AG20443 (cell line): ENCODE measurements at places on chromosomes 13 and 19.

- DNase-seq, result no peak
Measured at GRCh38 chr19:44823373-44823698, 14.4 kb downstream of the BCAM start.

GRCh38 chr19:14480700-14481079 is 5.5 kb upstream of the PTGER1 start:
- DNase-seq, result no peak

GRCh38 chr13:24276306-24276705 is 33.1 kb upstream of the C1QTNF9 start:
- no peak for DNase-seq

- DNase-seq, result no peak
Measured at GRCh38 chr19:53980539-53981375, 10.7 kb upstream of the CACNG6 start.

GRCh38 chr13:24650161-24650560 is 30.0 kb upstream of the ATP12A start:
- DNase-seq, result peak; percentile 84

DNA sequence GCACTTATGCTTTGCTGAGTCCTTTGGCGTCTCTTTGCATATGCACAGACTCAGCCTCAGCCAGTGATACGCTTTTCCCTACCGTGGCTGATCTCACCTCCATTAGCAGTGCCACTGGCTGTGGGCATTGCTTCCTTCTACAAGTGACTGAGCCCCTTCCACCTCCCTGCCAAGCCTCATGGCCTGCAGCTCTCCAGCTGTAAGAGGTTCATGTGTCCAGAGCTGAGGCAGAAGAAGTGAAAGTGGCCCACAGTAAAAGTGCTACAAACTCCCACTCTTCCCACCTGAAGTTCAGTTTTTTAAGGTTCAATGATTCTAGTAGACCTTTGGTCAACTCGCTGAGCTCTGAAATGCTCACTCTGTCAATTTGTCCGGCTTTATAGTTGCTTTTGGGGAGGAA is 44.7 kb downstream of the SMARCA4 start:
- no peak for DNase-seq

GRCh38 chr13:89784161-89784809 is 1563.2 kb upstream of the MIR17HG start:
- no peak for DNase-seq

GRCh38 chr13:105991622-105992277 is 543.7 kb downstream of the EFNB2 start:
- peak; percentile 72 for DNase-seq

GRCh38 chr13:46473806-46474205 is 79.2 kb upstream of the LRCH1 start:
- DNase-seq, result no peak

- DNase-seq, result no peak
Measured at GRCh38 chr19:57651654-57651996, 17.1 kb upstream of the ZSCAN4 start.

DNA sequence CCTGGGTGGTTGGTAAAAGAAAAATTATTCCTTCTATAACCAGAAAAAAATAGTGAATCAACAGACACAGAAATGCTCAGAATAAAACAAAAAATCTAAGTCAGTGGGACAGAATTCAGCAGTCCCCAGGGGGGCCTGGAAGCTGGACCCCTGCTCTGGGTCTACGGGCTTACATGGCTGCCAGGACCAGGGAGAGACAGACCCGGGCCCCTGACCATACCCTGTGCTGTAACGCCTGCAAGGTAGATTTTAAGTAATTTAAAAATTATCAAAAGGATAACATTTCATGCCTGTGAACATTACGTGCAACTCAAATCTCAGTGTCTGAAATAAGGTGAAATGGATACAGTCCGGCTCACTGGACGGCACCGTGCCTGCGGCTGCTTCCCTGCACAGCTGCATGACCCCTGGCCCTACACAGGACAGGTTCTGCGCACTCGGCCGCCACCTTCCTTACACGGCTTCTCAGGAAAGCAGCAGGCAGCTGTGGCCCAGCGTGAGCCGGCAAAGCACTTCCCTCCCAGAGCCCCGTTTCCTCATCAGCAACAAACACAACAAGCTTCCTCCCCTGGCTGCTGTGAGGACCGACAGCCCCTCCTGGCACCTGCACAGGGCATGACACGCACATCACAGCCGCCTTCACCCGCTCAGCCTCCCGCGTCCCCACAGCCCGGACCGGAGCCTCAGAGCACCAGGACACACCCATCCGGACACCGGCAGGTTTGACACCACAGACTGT is 22.2 kb downstream of the RASA3 start:
- no peak for DNase-seq

DNA sequence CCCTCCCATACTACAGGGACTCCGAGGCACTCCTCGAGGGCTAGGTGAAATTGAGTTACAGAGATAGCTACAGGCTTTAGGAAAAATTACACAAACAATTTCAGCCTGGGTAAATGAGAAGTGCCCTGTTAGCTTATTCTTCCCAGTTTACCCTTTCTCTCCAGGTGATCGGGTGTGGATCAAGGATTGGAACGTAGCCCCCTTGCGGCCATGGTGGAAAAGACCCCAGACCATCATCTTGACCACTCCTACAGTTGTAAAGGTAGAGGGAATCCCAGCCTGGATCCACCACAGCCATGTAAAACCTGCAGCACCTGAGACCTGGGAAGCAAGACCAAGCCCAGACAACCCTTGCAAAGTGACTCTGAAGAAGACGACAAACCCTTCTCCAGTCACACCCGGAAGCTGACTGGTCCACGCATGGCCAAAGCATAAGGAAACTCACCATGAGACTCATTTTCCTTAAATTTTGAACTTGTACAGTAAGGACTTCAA is 600.6 kb downstream of the UQCRFS1 start:
- no peak for DNase-seq

DNA sequence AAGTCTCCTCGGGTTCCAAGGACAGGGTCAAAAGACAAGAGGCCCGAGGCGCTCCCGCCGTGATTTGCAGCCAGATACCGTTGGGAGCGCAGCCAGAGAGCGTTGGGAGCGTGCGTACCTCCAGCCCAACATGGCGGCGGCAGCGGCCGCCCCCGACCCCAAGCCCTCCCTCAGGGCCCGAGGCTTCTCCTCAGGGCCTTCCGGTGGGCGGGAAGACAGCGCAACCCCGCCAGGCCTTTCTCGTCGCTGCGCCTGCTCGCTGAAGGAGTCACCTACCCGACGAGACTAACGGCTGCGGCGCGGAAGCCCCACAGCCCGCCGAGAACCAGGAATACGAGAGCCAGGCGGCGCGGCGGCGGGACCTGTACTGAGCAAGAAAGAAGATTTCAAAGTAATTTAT is 3.2 kb upstream of the ZNF850 start:
- peak; percentile 20 for DNase-seq

- DNase-seq, result peak; percentile 33
Measured at GRCh38 chr19:5624018-5624663, 1.3 kb downstream of the SAFB start.

- no peak for DNase-seq
Measured at GRCh38 chr13:112796190-112796915, 106.5 kb downstream of the ATP11A start.

DNA sequence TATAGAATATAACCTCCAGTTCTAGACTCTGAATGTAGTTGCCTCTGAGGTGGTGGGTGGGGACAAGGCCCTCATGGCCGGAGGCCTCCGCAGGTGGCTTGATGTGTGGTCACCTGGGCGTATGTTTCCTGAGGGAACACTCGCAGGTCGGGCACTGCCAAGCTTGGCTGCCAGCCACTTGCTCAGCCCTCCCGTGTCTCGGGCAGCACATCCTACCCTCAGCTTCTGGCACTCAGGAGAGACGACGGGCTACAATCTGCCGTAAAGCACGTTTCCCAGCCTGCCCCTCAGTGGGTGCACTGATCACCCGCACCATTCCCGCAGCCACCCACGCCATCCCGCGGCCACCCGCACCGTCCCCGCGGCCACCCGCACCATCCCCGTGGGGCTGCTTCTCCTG is 15.2 kb downstream of the THOP1 start:
- no peak for DNase-seq

- DNase-seq, result no peak
Measured at GRCh38 chr13:100773429-100773828, 98.8 kb upstream of the TMTC4 start.

- DNase-seq, result peak; percentile 50
Measured at GRCh38 chr19:10643968-10644259, 10.2 kb upstream of the ILF3 start.

- no peak for DNase-seq
Measured at GRCh38 chr19:35909684-35910035, 1.6 kb upstream of the TYROBP start.

DNA sequence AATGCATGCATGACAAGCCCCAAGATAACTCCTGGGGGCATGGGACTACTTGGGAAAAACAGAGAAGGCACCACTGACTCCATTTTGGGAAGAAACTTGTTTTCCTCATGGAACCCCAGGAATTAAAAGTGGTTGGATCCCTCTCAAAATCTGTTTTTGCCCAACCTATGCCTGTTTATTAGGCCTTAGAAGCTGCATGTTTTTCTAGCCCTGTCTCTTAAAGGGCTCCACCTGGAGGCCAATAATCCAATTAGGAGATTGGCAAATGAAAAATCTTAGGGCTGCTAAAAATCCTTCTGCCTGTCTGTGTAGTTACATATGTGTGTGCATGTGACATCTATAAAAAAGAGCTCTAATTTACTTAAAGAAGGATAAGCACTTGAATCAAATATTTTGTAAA is 26.9 kb downstream of the MED4 start:
- no peak for DNase-seq

DNA sequence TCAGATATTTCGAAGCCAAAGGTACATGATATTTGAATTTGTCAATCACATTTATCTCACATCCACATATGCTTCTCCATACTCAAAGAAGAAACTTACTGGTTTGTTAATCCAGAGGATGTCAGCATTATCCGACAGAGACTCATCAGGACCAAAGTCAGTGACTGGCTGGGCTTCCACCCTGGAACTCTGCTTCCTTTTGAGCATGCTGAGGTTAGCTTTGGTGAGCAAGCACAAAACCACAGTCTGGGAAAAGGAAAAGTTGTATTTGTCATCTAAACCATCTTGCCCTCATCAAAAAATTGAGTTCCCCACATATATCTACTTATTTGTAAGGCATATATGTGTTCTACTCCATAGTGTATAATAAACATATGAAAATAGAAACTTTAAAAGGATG is 17.4 kb downstream of the NALCN start:
- peak; percentile 69 for DNase-seq

DNA sequence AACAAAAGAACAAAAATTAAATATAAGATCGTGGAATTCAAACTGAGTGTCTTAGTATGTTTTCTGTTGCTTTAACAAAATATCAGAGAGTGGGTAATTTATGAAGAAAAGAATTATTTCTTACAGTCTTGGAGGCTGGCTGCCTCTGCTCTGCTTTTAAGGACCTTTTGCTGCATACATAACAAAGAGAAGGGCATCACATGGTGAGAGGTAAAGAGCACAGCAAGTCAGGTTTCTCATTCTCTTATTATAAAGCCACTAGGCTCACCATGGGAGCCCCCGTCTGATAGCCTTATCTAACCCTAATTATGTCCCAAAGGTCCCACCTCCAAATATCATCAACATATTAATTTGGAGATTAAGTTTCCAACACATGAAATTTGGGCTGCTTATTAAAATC is 231.3 kb downstream of the SLITRK6 start:
- DNase-seq, result no peak

DNA sequence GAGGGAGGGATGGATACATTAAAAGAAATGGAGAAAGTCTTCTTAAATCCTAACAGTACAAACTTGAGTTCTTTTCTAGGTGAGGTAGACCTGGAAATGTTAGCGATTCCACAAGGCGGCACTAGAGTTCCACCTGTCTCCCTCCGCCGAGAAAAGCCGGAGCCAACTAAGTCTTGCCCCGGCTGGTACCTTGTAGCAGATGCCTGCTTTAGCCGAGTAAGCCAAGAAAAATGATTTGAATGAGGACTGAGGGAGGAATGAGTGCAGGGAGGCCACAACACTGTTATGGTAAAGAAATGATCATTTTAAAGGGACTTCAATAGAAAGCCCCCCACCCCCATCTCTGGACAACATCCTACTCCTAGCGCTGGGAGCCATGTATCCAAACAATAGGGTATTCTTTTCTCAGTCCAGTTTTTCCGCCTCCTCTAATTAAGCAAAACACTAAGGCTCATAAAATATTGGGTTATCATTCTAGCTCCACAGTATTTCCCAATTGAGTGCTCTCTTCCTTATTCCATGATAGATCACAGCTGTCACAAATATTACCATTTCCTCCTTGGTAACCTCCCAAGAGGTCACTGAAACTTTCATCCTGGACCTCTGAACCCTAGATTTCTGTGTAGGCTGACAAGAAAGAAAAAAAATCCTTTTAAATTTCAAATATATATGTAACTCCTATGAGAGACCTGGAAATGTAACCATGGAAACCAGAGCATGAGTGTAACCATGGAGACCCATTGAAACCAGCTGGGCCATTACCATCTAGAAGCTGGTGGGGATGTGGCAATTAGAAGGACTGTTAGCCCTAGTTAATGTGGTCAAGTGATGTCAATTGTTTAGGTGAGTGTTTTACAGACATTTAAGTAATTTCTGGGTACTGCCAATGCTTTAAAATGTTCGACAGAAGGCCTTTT is 58.3 kb downstream of the GPALPP1 start:
- DNase-seq, result peak; percentile 89

GRCh38 chr13:42011601-42012350 is 36.7 kb upstream of the DGKH start:
- DNase-seq, result no peak

- DNase-seq, result no peak
Measured at GRCh38 chr13:38952827-38953226, 37.8 kb downstream of the STOML3 start.

- DNase-seq, result no peak
Measured at GRCh38 chr19:15846923-15847322, 31.5 kb upstream of the OR10H1 start.

- no peak for DNase-seq
Measured at GRCh38 chr13:20489185-20489820, 36.4 kb downstream of the CRYL1 start.

GRCh38 chr19:18478545-18479311 is 40.8 kb upstream of the ISYNA1 start:
- peak; percentile 91 for DNase-seq

DNA sequence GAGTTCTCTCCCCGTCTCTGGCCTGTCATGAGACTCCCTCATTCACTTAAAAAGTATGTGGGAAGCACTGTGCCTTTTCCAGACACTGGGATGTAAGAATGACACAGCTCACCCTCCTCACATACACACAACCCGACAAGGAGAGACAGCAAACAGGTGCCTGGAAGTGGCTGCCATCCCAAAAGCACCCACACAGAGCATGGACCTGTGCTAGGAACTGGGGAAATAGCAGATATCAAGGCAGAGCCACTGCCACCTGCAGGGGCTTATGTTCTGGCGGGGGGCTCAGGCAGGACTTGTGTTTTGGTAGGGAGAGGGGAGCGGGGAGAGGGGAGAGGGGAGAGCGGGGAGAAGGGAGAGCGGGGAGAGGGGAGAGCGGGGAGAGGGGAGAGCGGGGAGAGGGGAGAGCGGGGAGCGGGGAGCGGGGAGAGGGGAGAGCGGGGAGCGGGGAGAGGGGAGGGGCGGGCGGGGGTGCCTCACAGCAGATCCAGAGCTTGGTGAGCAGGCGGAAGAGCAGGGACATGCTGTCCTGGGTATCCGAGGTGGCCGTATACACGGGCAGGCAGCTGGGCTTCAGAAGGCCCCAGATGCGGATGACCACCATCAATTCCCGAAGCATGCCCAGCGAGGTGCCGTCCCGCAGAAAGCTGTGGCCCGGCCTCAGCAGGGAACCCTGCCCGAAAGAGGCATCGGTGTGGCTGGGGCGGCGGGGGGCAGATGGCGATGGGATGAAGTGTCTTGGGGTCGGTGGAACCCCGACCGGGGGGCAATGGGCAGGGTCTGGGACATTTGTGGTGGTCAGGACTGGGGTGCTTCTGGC is 12.2 kb downstream of the CFD start:
- no peak for DNase-seq
